Pancreas (tissue), 10 donors: ENCODE measurements at places on chromosomes 13 and 19. TPM values are rescaled to one million over a fixed set of nuclear protein-coding genes. Genes with fewer than 3 reads are reported as not detected.

- no peak for DNase-seq
- H3K27ac ChIP-seq = no peak overlapping the region
- no peaks in the 10 kb centered on the region for H3K36me3 ChIP-seq
- no peaks in the 10 kb centered on the region for H3K4me1 ChIP-seq
- H3K27me3 ChIP-seq = no peaks in the 10 kb centered on the region
Observed at GRCh38 chr19:33241530-33242101, 16.0 kb upstream of the SLC7A10 start.

The MBD3L3 gene
- total RNA-seq = not detected

- no peak for DNase-seq
- no peaks in the 10 kb centered on the region for H3K36me3 ChIP-seq
- no peaks in the 10 kb centered on the region for H3K27me3 ChIP-seq
- H3K4me1 ChIP-seq = peaks cover 8% of the 10 kb centered on the region
Observed at GRCh38 chr19:16454351-16454918, 17.3 kb downstream of the EPS15L1 start.

The DNAJC3 gene
- total RNA-seq = 59.1 TPM

DNA sequence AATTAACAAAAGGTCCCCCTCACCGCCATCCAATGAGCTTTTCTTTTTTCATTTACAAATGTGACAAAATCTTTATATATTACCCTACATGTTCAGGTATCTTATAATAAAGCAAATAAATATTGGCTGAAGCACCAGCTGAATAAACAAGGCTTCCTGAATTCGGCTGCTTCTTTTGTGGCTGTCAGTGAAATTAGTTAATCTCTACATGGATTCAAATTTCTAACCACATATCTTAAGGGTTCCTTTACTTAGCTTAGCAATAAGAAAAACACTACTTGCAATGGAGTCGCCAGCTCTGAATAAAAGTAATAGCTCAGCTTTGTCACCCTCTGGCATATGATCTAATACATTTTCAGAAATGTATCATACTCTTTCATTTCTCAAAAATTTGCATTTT, 104.3 kb downstream of the CCNA1 start:
- H3K27ac ChIP-seq = no peak overlapping the region
- no peaks in the 10 kb centered on the region for H3K27me3 ChIP-seq
- no peak overlapping the region for H3K4me3 ChIP-seq
- H3K4me1 ChIP-seq = no peaks in the 10 kb centered on the region
- no peaks in the 10 kb centered on the region for H3K36me3 ChIP-seq

DNA sequence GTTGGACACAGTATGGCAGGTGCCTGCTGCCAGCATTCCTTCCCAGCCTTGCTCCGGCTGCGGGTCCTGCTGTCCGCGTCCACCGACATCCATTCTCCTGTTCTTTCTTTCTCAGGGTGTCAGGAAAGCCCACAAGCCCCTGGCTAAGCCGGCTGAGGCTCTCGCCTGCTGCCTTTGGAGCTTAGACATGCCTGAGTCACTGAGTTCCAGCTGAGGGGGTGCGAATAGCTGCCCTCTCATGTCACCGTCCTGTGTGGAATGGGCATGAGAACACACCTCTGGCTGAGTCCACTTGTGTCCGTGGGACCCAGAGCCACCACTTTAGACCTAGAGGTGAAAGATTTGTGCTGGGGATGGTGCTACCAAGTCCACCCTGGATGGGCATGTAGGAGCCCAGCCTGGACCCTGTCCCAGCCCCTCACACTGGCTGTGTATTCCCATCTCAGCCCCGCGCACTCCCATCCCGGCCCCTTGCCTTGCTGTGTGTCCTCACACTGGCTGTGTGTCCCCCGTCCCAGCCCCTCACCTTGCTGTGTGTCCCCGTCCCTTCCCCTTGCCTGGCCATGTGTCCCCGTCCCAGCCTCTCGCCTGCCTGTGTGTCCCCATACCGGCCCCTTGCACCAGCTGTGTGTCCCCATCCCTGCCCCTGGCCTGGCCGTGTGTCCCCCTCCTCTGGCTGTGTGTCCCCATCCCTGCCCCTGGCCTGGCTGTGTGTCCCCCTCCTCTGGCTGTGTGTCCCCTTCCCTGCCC, 24.6 kb upstream of the IRS2 start:
- no peak for DNase-seq
- no peaks in the 10 kb centered on the region for H3K27me3 ChIP-seq
- H3K27ac ChIP-seq = no peak overlapping the region
- no peaks in the 10 kb centered on the region for H3K36me3 ChIP-seq
- no peak overlapping the region for H3K4me3 ChIP-seq

DNA sequence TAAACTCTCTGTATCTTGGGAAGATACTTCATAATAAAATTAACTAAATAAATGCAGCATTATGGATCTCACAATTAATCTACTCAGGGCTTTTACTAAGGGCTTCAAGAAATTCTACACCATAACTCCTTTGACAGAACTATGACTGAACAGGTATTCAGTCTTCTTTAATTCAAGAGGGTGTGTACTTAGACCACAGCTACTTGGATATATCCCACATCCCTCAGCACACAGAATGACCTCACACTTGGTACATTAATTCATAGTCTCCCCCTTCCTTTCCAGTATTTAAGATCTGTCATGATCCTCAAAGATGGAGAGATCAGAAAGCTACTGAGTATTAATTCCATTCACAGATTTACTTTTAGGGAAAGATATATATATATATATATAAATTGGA, 11.6 kb downstream of the DIAPH3 start:
- H3K27ac ChIP-seq = no peak overlapping the region
- no peaks in the 10 kb centered on the region for H3K27me3 ChIP-seq
- H3K36me3 ChIP-seq = no peaks in the 10 kb centered on the region

The IFNL2 gene
- total RNA-seq = not detected

The SOHLH2 gene
- total RNA-seq = 0.08 TPM

GRCh38 chr13:110702089-110702488, 3.8 kb downstream of the CARS2 start:
- no peaks in the 10 kb centered on the region for H3K36me3 ChIP-seq
- peaks cover 6% of the 10 kb centered on the region for H3K4me1 ChIP-seq
- H3K27ac ChIP-seq = no peak overlapping the region
- H3K27me3 ChIP-seq = no peaks in the 10 kb centered on the region
- DNase-seq = no peak

The CEP89 gene
- 8.9 TPM for total RNA-seq

The CYP2A6 gene
- total RNA-seq = not detected

DNA sequence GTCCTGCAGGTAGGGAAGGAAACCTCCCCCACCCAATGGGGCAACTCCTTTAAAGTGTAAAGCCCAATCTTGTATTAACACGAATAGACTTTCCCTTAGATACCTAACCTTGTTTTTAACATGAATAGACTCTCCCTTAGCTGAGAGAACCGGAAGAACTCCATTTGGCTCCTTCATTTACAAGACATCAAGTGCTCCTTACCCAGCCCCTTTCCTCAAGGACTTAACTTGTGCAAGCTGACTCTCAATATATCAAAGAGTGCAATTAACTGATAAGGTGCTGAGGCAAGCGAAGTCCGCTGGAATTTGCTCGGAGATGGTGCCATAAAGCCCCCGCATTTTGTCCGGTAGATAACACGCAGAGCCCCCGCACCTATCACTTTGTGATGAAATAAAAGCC, 9.9 kb upstream of the ZNF90 start:
- no peaks in the 10 kb centered on the region for H3K27me3 ChIP-seq
- no peak for DNase-seq
- no peaks in the 10 kb centered on the region for H3K4me1 ChIP-seq
- no peak overlapping the region for H3K27ac ChIP-seq
- H3K36me3 ChIP-seq = no peaks in the 10 kb centered on the region
